ENCODE measurements at places on chromosomes 11 and 22.
A peak's percentile ranks its signal among the peaks of the same experiment; 100 is the strongest.

DNA sequence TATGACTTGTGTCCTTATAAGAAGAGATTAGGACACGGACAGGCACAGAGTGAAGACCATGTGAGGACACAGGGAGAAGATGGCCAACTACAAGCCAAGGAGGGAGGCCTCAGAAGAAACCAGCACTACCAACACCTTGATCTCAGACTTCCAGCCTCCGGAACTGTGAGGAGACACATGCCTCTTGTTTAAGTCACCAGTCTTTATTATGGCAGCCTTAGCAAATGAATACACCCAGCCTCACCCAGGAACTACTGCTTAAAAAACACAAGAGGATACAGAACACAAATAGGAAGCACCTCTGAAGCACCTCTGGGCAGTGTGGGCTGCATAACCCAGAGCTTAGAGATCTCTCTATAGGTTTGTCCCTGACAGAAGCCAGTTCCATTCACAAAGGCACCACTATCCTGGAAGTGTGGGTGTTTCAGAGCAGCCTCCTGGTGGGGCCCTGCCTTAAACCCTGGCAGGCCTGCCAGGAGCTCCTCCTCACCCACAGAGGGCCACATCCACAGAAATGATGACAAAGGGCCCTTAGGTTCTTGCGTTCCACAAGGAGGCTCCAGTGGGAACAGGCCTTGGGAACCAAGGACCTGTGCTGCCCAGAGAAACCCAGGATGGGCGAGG is 58.8 kb downstream of the CHRDL2 start:
- DNase-seq = no peak

GRCh38 chr11:2997406-2997805 is 5.3 kb upstream of the NAP1L4 start:
- DNase-seq = peak; percentile 26

DNA sequence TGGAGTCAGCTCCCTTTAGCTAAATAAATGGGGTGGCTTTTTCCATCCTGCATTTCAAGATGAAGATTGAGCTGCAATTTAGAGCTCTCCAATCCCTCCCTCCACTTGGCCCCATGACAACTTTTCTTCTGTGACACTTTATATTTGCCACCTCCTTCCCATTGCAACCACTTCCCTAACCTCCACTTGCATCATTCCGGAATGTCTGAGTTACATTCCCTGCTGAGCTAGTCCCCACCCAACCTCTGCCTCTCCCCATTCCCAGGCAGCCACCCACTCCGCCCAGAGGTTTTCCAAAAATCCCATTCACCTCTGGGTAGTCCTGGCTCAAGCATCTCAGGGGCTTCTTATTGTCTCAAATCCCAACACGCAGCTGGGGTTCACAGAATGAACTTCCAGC is 24.7 kb downstream of the PC start:
- DNase-seq = no peak

GRCh38 chr11:131637469-131638175 is 267.2 kb downstream of the NTM start:
- DNase-seq = no peak

DNA sequence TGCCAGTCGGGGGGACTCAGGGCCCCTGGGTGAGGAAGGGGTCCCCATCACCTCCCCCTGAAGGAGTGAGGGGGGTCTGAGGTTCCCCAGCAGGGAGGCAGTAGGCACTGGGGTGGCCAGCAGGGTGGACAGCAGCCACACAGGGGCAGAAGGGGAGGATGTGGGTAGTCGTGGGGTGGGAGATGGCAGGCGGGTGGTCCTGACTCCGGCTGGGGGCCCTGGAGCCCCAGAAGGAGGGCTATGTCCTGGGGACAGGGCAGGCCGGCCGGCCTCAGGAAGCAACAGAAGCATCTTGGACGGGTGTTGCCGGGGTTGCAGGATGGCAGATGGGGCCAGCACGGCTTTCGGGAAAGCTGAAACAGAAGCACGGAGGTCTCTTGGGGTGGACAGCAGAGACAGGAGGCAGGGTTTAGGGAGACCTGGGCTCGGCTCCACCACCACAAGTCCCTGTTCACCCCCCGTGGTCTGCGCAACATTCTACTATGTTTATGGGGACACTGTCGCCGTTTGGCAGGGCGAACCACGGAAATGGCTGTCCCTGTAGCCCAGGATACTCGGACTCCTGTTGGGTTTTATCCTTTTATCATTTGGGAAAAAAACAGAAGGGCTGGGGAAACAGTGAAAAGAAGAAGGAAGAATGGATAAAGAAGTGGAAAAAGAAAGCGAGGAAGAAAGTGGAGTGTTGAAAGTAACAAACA is 14.1 kb downstream of the VWCE start:
- no peak for DNase-seq

DNA sequence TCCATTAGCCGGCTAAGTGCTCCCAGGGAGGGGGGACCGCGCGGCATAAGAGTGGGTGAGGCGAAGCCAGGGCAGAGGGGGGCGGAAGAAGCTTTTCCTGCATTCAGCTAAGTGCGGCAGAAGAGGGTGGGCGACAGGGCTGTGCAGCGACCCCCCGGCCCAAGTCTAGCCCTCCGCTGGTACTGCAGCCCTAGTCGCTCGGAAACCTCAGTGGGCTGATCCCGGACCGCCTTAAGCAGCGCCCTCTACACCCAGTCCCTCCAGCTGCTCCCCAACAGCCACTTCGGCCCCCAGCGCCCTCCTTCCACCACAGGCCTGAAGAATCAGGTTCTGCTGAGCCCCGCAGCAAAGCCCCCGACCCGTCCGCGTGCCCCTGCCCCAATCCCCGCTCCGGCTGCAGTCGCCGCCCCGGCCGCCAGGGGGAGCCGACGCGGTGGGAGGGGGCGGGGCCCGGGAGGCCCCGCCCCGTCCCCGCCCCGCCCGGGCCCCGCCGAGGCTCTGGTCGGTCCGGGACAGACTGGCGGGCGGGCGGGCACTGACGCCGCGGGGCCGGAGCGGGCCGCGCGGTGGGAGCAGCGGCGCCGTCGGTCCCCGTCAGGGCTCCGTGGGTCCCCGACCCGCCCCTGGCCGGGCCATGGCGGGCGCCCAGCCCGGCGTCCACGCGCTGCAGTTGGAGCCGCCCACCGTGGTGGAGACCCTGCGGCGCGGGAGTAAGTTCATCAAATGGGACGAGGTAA is at the start of gene PLCB3:
PLCB3 (plus strand) TSS at position 515 of the 737 bp plus-strand sequence; CDS start at position 635, 120 bp downstream.
- no peak for DNase-seq

GRCh38 chr11:72162891-72163492 is 27.5 kb downstream of the FOLR3 start:
- DNase-seq = no peak

DNA sequence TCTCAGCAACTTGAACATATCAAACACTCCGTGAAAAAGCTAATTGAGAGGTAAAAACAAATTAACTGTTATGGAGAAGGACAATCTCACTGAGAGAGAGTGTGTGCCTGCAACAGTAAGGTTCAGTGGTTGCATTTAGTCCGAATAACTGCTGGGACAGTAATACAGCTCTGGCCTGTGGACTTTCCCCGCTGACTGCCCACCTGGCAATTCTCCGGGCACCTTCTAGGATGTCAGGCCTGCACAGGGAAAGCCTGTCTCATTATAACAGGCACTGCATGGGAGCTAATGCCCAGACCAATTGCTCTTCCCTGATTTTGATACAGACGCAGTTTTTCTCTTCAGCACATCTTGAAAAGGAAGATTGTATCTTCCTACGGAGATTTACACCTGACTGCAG is 251.0 kb downstream of the DCDC1 start:
- DNase-seq = no peak

- no peak for DNase-seq
These were observed 8.3 kb downstream of the CAT start for GRCh38 chr11:34447044-34447443.

- DNase-seq = no peak
These were observed 128.9 kb downstream of the RBFOX2 start for GRCh38 chr22:35899736-35900135.

DNA sequence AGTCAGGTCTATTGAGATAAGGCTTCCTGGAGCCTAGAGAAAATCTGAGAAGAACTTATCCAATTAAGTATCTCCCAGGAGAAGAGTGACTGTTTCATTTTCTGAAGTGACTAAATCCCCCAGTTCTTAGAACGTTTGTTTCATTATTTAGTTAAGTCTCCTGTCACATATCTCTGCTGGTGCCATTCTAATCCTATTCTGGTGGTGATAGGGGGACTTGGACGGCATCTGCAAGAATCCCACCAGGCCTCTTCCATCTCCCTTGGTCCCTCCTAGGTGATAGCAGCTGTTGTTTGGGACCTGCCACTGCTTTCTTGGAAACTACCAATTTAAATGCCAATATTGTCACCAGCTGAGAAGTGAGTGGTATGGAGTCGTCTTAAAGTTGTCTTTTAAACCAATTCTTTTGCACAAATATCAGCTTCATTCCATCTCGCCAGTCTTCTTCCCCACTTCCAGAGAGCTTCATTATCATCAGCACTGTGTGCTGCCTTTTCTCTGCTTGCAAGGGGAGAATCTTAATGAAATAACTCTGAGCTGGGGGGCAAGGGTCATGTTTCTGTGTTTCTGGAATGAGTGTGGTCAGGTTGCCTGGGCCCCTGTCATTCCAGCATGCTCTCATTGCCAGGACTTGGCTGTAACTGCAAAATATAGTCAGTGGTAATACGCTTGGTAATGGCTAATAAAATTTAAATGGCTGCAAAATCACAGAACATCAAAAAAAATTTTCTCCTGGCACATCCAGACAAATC is 104.8 kb downstream of the LDLRAD3 start:
- DNase-seq = no peak

- DNase-seq = no peak
These were observed 11.7 kb upstream of the MYH9 start for GRCh38 chr22:36399472-36399778.

- no peak for DNase-seq
These were observed 3.7 kb downstream of the PPM1F start for GRCh38 chr22:21948824-21949568.

GRCh38 chr22:36730176-36730858 is 26.8 kb upstream of the CACNG2 start:
- DNase-seq = peak; percentile 65

DNA sequence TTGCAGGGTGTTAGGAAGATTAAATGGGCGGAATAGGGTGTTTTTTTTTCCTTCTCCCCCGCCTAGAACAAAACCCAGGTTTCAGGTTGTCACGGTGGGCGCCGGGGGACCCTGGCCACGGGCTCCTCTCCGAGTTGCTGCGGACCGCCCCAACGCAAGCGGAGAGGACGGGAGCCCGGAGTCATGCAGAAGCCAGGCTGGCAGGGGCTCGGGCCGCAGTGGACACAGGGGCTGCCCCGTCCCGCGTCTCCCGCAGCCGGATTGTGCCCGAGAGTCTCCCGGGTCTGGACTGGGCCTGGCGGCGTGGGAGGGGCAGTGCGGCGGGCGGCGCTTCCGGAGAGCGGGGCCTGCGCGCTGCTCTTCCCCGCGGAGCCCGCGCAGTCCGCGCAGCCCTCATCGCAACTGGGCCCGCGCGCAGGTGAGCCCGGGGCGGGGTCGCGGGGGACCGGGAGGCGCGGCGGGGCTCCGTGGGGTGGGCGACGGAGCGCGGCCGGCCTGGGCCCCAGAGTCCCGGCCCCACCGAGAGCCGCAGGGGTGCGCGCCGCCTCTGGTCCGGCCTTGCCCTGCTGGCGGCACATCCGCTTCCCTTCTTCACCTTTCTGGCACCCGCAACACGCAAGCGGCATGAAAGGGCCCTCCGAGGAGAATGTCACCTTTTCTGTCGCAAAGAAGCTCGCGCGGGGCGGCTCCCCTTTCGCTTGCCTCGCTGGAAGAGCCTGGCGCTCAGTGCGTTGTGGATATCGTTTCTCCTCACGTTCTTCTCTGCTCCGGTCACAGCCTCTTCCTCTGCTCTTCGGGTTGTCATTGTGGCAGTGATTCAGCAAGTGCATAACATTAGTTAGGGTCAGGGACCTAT is at the start of gene TIRAP:
TIRAP (plus strand) TSS at position 358 of the 856 bp plus-strand sequence. CDS start 7,802 bp downstream, outside the sequence.
- DNase-seq = peak; percentile 91

Measured in posterior vena cava (tissue), 2 donors.